Upper lobe of left lung (tissue), 6 donors: ENCODE measurements at places on chromosomes 3 and 15.

- DNase-seq, result peak; percentile 30
Measured at GRCh38 chr15:49045751-49046219, 461 bp downstream of the SECISBP2L start.

GRCh38 chr15:67945951-67946700, 106.3 kb upstream of the RNU6-1 start:
- no peak for DNase-seq

- DNase-seq, result peak; percentile 15
Measured at GRCh38 chr3:14141602-14142341, 16.9 kb downstream of the TMEM43 start.

DNA sequence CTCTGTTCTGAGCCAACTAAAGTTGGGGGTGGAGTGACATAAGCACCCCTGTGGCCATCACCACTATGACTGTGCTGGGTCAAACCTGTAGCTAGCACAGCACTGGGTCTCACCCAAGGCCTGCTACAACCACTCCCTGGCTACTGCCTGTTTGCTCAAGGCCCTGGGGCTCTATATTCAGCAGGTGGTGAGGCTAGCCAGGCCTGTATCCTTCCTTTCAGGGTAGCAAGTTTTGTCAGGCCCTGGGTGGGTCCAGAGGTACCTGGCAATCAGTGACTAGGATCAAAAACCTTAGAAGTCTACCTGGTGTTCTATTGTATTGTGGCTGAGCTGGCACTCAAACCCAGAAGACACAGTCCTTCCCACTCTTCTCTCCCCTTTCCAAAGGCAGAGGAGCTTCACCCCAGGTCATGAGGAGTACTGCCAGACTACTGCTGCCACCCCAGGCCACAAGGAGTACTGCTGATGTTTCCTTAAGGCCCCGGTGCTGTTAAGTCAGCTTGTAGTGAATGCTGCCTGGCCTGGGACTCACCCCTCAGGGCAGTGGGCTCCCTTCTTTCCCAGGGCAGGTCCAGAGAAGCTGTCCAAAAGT, 170.8 kb downstream of the IGSF11 start:
- no peak for DNase-seq

GRCh38 chr3:39528844-39529243, 61.4 kb downstream of the MOBP start:
- no peak for DNase-seq

GRCh38 chr3:178602856-178603255, 66.6 kb downstream of the KCNMB2 start:
- DNase-seq, result no peak

DNA sequence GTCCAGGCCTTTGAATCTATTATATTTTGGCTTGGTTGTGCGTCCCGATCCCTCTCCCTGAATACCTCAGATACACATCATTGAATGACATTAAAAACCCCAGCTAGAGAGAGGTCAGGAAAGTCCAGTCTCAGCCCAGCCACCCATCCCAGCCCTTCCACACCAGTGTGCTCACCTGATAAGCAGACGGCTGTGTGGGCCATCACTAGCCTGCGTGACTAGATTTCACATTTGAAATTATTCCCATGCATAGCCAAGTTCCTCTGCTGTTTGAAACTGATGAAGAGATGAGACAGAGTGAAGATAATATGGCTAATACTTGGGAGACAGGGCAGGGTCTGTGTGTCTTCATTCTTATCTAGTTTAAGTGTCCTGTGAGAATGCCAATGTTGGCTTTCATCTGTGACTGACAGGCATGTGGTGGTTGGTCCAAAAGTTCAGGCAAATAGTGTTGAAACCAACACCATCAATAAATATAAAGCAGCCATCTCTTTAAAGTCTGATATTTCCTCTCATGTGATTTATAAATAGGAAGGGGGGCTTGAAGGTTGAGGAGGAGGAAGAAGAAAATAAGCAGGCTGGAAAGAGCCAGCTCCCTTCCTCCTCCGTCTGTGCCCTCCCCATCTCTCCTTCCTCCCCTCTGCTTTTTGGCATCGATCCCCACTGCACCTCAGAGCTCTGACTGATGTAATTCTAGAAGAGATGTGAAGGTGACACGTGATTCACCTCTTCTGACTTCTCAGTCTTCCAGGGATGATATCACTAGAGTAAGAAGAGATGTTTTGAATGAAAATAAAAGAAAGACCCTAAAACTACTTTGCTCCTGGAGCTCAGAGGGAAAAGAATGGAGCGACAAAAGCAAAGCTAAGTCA, 5.1 kb downstream of the FAM43A start:
- DNase-seq, result no peak

GRCh38 chr15:60760646-60761504, 281.9 kb upstream of the ICE2 start:
- DNase-seq, result no peak

GRCh38 chr15:49877873-49878521, 241.0 kb downstream of the ATP8B4 start:
- DNase-seq, result no peak

GRCh38 chr3:185090811-185091210, 62.0 kb downstream of the C3orf70 start:
- DNase-seq, result no peak

DNA sequence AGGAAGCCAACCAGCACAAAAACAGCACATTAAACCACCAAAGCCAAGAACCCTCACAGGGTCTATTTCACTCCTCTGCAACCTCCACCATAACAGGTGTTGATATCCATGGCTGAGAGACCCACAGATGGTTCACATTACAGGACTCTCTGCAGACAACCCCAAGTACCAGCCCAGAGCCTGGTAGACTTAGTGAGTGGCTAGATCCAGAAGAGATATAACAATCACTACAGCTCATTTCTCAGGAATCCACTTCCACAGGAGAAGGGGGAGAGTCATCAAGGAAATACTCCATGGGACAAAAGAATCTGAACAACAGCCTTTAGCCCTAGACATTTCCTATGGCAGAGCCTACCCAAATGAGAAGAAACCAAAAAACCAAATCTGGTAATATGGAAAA, 168.1 kb upstream of the CD96 start:
- DNase-seq, result no peak

DNA sequence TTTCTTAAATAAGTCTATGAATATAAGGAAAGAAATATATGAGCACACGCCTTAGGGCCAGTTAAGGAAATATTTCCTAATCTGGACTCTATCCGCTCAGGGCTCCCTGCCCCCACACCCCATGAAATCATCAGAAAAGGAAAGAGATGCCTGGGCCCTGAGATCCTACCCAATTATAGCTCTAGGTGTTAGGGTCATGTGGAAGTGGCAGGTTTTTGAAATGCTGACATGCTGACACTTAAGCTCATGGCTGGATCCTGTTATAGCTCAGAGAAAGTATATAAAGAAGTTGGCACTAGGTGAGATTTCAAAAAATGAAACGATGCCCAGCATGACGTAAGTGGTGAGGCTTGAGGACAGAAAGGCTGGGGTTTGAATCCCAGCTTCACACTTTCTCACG, 43.5 kb upstream of the AKAP13 start:
- DNase-seq, result no peak

DNA sequence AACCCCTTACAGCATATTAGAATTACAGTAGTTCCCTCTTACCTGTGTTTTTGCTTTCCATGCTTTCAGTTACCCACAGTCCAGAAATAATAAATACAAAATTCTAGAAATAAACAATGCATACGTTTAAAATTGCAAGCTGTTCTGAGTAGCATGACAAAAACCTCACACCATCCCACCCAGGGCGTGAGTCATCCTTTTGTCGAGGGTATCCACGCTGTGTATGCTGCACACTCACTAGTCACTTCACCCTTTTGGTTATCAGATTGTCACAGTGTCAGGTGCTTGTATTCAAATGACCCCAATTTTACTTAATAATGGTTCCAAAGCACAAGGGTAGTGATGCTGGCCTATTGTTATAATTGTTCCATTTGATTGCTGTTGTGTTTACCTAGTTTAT, 72.5 kb upstream of the P3H2 start:
- DNase-seq, result no peak

DNA sequence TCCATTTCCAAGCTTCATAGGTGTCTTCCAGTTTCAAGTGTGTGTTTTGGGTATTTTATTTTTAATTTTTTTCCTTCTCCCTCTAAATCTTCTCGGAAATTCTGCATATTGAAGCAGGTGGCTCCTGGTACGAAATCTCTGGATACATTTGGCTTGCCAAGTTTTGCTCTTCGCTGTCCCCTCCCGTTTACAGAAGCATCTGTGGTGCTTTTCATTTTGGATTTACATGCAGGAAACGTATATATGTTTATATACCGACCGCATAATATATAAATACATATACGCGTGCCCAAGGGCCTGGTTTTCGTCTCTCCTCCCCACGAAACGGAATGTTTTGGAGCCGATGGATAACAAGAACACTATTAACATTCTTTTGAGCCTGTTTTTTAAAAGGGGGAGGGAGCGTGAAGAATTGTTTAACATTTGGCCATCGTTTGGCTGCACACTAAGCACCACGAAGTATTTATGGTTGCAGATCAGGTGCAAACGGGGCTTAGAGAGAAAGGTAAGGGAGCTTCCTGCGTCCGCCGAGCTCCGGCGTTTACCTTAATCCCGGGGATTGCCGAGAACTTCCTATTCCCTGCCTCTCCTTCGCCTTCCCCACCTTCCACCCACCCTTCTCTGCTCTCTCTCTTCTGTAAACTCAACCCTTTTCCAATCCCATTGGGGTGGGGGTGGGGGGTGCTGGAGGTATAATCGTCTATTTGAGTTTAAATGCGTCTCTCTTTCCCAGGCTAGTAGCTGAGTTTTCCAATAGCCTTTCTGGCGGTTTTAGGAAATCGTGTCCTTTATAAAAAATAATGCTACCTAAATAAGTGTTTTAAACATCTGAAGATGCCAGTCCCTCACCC, 1.1 kb upstream of the NLGN1 start:
- DNase-seq, result no peak

GRCh38 chr3:164577667-164578210, 500.6 kb downstream of the SI start:
- no peak for DNase-seq

DNA sequence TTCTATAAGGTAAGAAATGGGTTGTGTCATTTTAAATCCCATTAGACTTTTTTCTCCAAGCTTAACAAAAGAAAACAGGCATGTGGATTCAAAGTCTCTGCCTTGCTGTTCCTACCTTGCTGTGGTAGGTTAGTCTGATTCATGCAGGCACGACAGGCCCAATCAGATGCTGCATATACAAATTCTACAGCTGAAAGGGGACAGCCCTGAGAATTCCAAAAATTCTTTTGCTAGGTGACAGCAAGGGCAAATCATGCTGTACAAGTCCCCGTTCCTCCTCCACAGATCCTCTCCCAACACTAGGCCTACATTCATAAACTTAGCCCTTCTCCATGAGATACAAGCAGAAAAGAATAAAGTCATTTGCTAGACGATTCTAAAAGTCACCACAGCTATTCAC, 161.2 kb upstream of the THBS1 start:
- DNase-seq, result no peak

DNA sequence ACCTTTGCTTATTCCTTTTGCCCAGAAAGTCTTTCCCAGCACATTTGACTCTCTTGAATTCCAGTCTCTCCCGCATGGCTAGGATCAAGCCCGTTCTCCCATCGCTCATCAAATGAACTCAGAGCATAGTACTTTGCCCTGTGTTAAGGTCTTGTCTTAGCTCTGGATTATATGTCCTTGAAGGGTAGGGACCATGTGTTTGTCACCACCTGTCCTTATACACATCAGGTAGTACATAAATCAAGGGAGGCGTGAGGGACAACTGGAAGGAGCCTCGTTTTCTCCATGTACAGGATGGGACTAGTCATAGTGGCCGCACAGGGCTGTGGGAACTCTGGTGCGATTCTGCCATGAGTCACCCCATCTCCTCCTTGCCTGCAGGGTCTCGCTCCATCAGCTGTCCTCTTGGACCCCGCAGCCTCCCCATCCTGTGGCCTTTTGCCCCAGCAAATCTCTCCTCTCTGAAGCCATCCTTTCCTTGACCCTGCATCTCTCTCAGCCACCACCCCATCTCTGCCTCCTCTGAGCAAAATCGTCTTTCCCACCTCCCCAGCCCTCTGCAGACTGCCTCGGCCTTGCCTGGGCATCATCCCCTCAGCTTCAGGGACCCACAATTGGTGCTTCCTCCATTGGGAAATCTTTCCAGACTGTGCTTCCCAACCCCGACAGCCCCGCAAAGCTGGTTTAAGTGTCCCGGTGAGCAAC, 33.4 kb upstream of the RAB6B start:
- DNase-seq, result no peak

DNA sequence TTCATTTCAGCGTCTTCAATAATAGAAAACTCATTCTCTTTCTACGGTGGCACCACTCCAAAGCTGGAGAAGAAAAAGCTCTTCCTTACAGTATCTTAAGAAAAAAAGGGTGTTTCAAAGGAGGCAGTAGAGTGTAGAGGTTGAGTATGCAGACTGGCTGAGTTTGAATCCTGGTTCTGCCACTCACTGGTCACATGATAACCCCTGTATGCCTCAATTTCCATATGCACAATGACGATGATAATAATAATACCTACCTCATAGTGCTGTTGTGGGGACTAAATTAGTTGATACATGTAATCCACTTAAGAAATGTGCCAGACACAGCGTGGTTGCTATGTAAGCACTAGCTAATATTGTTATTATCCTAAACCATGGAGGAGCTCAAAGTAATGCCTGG, 4.5 kb downstream of the ANP32A start:
- DNase-seq, result no peak

GRCh38 chr3:124780761-124781475, 50.7 kb downstream of the UMPS start:
- no peak for DNase-seq

DNA sequence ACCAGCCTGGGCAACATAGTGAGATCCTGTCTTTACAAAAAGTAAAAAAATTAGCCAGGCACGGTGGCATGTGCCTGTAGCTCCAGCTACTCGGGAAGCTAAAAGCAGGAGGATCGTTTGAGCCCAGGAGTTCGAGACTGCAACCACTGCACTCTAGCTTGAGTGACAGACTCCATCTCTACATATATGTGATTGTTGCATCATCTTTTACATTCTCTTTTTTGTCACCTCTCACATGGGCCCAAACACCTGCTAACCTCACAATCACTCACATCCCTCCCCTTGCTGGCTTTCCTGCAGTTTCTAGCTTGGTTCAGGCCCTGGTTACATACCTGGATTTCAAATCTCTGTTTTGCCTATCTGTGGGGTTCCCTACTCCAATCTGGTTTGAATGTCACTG, 19.4 kb downstream of the MYLK start:
- DNase-seq, result no peak

- no peak for DNase-seq
Measured at GRCh38 chr3:166223120-166223519, 385.9 kb upstream of the BCHE start.

- DNase-seq, result no peak
Measured at GRCh38 chr3:17372362-17373210, 369.8 kb downstream of the TBC1D5 start.

- no peak for DNase-seq
Measured at GRCh38 chr3:171099911-171100310, 73.4 kb upstream of the SLC2A2 start.

DNA sequence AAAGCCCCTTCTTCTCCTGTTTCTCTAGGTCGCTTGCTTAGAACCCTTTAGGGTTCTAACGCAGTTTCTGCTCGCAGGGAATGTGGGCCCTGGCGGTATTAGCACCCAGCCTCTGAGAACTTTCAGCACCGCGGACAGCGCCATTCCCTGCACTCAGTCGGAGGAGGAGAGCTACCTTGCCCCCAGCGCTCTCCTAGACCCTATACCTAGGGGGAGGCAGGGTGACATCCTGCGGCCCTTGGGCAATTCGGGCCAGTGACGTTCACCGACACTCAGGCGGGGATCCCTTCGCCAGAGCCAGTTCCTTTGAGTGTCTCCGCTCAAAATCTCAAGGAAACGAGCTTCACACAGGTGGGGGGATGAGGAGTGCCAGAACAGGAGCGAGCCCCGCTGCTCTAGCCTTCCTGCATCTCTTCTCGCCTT, 1.3 kb downstream of the SLC7A14 start:
- peak; percentile 24 for DNase-seq
